ENCODE measurements at places on chromosomes 5 and 9.

- DNase-seq = peak; percentile 75
Measured at GRCh38 chr5:67957374-67957773, 258.2 kb upstream of the PIK3R1 start.

GRCh38 chr5:45684118-45684517 lies 12.1 kb downstream of the HCN1 start:
- DNase-seq = no peak

- no peak for DNase-seq
Measured at GRCh38 chr9:86359151-86359879, 5.1 kb upstream of the TUT7 start.

DNA sequence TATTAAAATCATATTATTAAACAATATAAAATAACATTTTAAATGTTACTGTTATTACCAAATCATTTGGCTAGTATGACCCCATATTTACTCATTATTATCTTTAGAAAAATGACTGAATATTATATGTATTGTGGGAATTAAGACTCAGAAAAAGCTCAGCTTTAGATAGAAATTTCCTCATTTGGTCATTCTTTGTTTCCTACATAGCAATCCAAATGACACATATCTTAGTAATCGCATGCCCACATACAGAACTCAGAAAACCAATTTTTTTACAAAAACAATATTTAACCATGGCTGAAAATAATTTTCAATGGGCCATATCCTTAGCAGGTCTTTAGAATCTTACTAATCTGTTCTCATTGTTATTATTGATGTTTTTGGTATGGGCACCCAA lies 53.8 kb upstream of the TSLP start:
- no peak for DNase-seq

GRCh38 chr5:74241751-74242140 lies 398.8 kb downstream of the ENC1 start:
- DNase-seq = peak; percentile 66

DNA sequence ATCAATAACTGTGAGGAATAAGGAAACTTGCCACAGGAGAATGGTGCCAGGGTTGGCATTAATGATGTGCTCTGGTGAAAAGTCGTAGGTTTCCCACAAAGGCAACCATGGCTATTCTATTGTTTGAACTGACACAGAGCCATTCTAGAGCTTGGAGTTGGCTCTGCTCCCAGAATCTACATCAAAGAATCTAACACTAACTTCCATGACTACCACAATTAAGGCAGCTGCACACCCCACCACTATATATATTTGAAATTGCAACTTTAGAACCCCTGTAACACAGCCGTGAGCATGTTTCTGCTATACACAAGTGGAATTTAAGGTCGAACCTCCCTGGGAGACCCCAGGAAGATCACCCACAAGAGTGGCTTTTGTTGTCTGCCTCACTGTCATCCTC lies 89.7 kb upstream of the CCDC152 start:
- DNase-seq = no peak

- no peak for DNase-seq
Measured at GRCh38 chr9:77806741-77807140, 158.6 kb upstream of the GNA14 start.

GRCh38 chr9:109399258-109399767 lies 78.5 kb upstream of the EPB41L4B start:
- no peak for DNase-seq

DNA sequence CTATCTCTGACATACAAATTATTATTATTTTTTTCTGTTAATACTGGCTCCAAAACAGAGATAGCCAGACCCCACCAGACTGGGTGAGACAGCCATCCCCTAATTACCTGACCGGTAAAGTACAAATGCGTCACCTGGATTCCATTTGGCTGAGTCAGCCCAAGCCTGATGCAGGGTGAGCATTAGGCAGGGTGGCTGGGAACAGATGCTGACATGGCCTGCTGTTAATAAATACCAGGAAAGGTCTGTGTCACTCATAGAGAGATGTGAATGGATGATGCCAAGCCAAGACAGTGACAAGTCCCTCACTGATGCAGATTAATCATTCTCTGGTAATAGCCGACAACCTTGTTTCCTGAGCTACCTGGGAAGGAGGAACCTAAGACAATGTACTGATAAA lies 183.5 kb downstream of the TRIM32 start:
- peak; percentile 74 for DNase-seq

DNA sequence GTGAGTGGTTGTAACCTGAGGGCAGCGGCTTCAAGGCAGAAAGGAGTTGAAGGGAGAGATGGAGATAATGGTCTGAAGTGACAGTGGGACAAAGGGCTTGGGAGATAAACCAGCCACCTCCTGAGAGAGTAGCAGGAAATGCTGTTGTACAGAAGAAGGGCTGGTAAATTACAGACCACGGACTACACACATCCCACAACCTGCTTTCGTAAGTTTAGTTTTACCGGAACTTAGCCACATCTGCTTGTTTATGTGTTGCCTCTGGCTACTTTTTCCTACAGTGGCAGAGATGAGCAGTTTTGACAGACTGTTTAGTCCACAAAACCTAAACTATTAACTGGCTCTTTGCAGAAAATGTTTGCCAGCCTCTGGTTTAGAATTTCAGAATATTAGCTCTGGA lies 269.5 kb downstream of the ARHGEF28 start:
- DNase-seq = peak; percentile 67

- no peak for DNase-seq
Measured at GRCh38 chr5:100643473-100643872, 108.3 kb downstream of the FAM174A start.

GRCh38 chr9:76020652-76021051 lies 130.2 kb downstream of the PCSK5 start:
- no peak for DNase-seq

GRCh38 chr5:3350781-3351180 lies 244.9 kb upstream of the IRX1 start:
- no peak for DNase-seq

DNA sequence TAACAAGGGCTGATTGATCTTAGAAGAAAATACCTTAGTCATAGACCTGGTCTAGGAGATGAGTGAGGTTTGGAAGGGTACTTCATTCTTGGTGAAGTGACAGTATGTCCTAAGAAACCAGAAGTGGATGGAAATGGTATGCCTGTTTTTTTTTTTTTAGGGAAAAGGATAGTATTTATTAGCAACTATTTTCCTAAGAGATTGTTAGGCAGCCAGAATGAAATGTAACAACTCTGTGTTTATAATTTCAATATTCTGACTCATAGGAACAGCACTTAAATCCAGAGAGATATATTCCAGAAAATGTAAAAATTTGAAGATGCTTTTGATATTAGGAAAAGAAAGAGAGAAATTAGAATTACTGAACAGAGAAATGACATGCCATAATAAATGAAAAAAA lies 21.2 kb upstream of the ARL14EPL start:
- DNase-seq = no peak

- DNase-seq = no peak
Measured at GRCh38 chr5:108101130-108101529, 280.8 kb downstream of the FBXL17 start.

- no peak for DNase-seq
Measured at GRCh38 chr5:1771149-1772065, 28.2 kb downstream of the MRPL36 start.

GRCh38 chr5:97618721-97619120 lies 435.7 kb upstream of the RIOK2 start:
- no peak for DNase-seq

DNA sequence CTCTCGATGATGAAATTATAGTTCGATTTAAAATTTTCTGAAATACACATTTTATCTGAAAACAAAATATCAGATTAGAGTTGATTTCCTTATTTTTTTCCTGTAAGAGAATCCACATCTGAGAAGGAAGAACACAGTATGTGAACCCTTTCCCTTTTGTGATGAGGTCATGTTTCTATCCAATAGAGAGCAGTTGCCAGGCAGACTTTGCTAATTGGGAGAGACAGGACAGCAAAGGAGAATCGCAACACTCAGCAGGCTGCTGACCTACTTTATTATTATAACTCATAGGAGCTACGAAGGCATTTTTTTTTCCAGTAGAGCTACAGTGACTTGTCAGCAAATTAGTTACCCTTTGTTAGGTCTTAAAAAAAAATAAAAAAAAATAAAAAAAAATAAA lies 242.1 kb downstream of the HCN1 start:
- no peak for DNase-seq

DNA sequence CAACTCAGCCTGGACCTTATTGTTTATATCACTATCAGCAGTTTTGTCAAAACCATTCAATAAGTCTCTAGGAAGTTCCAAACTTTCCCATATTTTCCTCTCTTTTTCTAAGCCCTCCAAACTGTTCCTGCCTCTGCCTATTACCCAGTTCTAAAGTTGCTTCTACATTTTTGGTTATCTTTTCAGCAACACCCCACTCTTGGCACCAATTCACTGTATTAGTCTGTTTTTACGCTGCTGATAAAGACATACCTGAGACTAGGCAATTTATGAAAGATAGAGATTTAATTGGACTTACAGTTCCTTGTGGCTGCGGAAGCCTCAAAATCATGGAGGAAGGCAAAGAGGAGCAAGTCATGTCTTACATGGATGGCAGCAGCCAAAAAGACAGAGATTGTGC lies 744.4 kb upstream of the ADAMTS16 start:
- no peak for DNase-seq

DNA sequence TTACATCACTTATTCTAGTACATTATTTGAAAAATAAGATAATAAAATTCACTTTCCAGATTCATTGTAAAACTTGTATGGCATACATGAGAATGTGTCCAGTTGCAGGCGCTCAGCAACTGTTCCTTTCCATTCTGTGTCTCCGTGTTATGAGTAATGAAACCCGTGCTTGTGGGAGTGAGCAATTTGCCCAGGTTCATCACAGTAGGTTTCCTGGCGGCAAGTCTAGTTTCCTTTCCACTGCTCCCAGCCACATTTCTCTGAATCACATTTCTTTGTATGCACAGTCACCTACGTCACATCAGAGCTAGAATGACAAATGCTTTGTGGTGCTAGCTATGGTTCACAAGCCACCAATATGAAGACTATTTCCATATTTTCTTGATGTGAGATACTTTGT lies 39.9 kb downstream of the MOCS2 start:
- DNase-seq = no peak

GRCh38 chr9:1198085-1198484 lies 147.9 kb downstream of the DMRT2 start:
- DNase-seq = no peak

GRCh38 chr5:169765176-169765996 lies 128.3 kb downstream of the DOCK2 start:
- DNase-seq = no peak

GRCh38 chr5:151465476-151465875 lies 18.1 kb downstream of the SLC36A1 start:
- no peak for DNase-seq

DNA sequence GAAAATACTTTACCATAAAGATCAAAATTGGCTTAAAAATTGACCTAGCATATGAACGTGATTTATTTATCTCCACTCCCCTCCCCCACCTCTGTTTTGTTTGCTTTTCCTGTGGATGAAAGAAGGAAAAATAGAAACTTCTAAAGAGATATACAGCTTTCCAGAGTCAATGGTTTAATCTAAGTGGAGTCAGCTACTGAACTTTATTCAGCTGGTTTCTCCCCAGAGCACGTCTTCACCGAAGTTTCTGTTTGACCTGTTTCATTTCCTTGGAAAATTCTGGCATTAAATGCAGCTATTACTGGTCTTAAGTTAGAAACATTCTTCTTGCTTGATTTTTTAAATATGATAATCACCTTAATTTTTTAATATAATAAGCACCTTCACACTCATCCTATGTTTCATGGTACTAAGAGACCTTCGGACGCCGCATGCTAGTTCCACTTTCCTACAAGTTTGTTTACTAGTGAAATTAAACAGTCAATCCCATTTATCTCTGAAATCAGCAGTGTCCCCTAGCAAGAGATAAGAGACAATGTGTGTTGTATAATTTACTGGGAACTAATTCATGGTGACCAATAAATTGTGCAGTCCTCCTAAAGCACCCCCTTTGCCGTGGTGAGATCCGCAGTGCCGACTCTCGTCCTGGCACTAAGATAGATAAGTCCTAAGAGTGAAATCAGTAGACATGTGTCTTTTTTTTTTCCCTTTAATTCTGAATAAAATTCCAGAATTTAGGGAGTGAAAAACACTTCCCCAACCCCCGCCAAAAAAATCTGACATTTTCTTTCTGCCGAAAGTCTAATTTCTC lies 89.9 kb downstream of the ARL15 start:
- DNase-seq = no peak

DNA sequence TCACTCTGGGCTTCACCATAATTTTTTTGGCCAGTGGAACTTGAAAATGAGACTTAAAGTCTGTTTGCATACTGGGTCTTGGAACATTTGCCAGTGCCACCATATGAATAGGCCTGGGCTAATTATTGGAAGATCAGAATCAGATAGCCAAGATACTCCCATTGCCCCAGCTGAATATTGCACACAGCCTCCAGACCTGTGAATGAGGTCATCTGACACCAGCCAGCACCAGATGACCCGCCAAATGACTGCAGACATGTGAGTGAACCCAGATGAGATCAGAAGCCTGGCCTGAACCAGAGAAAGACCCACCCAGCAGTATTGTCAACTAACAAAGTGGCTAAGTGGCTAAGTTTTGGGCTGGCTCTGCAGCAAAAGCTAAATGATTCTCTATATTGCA lies 220.5 kb upstream of the MPDZ start:
- DNase-seq = peak; percentile 21

- DNase-seq = no peak
Measured at GRCh38 chr5:117336208-117336607, 761.6 kb upstream of the SEMA6A start.

- no peak for DNase-seq
Measured at GRCh38 chr9:123445981-123446610, 90.1 kb downstream of the CRB2 start.

DNA sequence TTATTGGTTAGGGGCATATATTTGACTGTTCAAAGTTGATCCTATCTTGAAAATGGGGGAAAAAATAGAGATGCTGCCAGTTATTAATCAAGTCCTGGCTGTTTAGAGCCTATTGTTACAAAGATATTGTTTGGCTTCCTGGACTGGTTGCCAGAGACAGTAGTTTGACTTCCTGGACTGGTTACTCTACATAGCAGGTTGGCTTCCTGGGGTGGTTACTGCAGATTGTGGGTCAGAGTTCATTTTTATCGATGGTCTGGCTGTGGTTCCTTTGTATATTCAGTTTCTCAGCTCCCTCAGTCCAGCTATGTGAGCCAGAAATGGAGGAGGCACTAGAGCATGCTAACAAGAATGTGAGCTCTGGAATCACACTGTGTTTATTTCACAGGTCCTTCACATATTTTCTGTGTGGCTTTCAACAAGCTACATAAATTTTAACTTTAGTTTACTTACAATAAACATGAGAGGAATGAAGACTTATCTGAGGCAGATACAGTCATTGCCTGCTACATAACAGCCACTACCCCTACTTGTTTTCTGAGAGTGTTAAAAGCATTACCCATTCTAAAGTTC lies 137.6 kb downstream of the TRPM3 start:
- no peak for DNase-seq

GRCh38 chr9:134895567-134895907 lies 14.9 kb downstream of the FCN2 start:
- DNase-seq = no peak

DNA sequence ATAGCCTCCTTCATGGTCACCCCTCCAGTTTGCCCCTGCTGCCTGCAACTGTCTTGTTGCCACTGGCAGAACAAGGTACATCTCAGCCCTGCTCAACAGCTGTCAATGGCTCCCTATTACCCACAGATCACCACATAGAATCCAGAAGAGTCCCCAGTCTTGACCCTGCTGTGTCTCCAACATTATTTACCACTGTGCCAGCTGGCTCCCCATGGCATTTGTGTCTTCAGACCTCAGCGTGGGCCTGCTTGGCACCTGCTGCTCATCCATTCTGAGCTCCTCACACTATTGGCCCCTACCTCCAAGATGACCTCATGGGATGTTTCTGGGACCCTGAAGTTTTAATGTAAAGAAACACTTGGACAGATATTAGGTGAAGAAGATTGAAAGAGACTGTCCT lies 201.9 kb downstream of the HSPA4 start:
- no peak for DNase-seq
